Stromal cell of bone marrow (primary cell): ENCODE measurements at places on chromosomes 1 and 21.
A peak's percentile ranks its signal among the peaks of the same experiment; 100 is the strongest.

DNA sequence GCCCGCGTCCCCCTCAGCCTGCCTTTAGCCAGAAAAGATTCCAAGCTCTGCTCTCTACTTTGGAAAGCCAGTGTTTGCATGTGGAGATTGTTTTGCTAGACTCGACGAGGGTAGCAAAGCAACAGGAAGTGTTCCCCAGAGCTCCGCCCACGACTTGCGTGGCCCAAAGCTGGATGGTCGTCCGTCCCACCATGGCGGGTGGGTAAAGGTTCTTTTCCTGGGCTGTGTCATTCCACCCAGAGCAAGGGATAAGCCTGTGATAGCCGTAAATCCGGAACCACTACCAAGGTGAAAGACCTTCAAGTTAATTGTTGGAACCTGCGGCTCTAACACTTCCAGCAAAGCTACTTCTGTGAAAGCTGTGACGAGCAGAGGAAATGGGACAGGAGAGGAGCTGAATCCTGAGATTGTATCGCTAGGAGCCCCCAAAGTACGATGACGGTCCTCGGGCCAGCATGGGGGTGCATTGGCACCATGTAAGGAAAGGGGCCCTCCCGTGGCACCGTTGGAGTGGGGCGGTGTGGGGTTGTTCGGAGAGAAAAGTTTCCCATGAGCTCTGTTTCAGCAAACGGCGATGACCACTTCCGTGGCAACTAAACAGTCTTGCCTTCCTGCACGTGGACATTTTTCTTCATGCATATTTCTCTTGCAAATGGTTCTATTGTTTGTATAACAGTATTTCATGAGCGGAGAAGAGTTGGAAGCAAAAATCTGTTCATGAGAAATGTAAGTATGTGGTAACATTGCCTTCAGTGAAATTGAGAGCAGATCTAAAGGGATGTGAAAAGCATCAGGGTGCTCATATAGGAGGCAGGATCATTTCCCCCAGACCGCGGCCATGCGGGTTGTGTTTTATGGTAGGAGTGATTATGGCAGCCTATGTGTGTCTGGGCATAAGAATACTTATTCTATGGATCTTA, 8.4 kb downstream of the MX2 start:
- DNase-seq, result no peak

DNA sequence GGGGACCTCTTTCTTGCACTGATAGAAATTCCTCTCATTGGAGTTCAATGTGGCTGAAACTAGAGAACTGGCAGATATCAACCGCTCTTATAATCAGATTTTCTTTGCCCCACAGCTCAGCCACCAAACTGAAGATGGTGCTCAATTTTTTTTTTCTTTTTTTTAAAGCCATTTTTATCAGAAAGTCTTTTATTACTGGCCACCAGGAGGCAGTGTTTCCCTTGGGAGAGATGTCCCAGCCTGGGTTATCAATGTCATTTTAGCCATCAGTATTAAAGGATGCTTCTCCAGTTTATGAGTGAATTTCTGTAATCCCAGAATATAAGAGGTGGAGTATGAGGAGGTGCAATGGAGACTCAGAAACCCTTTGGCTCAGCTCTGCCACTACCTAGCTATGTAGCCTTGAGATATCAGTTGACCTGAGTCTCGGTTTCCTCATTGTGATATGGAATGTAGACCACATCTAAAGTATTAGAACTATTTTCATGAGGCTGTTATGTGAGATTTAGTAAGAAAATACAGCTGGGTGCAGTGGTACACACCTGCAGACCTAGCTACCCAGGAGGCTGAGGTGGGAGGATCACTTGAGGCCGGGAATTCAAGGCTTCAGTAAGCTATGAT, 27.6 kb downstream of the CD244 start:
- peak; percentile 11 for DNase-seq

DNA sequence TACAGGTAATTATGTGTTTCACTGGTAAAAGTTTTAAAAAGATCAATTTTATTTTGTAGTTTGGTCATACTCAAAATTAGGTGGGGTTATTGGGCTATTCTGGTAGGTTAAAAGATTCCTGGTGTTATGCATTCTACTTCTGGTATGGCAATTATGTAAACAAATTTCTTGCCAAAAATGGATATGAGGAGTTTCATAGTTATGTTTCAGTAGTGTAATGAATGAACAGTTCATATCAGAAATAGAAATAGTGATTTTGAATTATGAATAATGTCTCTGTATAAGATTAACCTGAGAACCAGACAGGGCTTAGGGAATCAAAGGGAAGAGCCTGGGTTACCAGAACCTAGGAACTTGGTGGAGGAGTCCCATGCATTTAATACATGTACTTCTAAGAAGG, 15.9 kb downstream of the ATF6 start:
- no peak for DNase-seq

DNA sequence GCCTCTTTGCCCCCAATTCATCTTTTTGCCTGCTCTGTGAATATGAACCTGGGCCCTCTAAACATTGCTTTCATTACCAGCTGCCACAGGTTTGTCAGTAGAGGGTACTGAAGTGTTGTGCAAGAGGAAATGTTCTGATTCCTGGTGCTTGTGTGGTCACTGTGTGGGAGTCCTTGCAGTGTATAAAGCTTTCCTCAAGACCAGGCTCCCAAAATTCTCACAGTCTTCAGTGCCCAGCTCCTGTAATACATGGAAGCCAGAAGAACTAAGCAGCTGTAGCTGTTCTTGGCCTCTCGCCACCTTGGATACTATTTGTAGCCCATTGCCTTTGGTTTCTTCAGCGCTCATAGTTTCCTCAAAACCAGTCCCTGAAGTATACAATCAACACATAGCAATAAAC, 1046.2 kb downstream of the BRINP3 start:
- DNase-seq, result no peak

DNA sequence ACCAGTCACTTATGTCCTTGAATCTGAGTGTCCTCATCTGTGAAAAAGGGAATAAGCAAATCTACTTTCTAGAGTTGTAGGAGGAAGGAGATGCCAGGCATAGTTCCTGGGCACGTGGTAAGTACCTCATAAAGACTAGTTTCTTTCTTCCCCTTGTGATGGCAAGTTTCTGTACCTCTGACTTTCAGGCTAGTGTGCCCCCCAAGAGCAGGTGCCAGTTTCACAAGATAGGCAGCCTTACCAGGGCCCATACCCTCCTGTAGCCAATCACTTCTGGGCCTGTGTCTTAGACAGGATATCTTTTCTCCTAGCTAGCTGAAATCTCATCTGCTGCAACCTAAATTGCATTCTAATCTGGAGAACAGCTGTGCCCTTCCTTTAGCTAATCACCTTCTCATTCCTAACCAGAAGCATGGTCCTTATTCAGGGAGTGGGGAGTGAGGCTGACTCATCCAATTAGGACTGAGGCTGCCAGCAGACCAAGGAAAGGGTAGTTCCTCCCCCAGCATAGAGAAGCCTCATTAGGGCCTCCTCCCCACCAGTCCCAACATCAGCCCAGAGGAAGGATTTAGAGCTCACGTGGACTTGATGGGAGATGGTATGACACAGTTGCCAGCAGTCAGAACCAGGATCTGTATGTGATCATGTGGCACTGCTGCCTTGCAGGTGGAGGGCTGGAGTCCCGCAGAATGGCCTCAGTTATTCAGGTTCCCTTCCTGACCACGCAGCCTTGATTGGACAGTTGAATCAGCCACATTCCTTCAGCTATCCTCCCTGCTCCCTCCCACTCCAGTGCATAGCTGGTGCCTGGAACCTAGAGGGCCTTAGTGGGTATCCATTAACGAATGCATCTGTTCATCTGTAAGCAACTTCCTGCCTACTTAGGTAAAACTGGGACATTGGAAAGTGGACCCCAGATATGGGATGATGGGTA, 7.9 kb downstream of the KLHDC8A start:
- DNase-seq, result no peak

- no peak for DNase-seq
Measured at GRCh38 chr1:5554784-5555183, 437.4 kb downstream of the NPHP4 start.

DNA sequence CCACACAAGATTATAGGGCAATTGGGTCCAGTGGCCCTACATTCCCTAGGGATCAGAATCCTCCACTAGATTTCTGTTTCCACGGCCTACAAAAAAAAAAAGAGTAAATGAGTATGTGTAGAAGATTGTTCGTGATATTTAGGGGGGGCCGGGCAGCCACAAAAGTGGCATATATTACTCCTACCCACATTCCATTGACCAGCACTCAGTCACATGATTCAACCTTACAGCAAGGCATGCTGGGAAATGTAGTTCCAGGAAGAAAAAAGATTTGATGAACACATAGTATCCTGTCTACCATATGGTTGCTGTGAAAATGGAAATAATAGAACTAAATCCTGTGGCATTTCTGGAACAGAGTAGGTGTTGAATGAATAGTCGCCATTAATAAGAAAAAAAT, 43.4 kb upstream of the GJB5 start:
- no peak for DNase-seq

DNA sequence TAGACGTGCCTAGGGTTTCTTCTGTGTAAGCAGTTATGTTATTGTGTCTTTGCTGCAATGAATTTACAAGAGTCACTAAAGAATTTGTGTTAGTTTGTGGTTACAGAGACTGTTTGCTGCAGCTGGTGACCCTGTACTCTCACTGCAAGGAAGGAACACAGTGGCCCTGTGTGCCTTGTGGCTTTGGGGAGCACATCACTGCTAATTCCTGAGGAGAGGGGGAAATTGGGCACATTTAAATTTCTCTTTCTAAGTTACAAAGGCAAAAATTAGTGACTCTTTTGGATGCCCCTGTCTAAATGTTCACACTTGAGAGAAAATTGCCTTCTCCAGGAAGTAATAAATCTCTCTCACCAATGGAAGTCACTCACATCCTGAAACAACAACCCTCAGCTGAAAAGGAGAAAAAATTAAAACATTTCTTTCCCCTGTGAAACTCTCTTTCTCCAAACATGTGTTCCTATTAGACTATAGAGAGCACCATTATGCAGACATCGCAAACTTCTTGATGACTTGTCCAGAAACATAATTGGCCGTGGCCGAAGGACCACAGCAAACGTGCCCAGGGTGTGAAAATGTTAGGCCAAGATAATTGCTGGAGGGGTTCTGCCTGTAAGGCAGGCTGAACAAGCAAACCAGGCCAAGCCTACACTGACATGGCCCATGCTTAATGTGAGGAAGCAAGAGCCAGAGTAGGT, 32.3 kb upstream of the SPAG17 start:
- DNase-seq, result no peak

GRCh38 chr1:166875734-166876539, at the start of gene TADA1:
Gene TADA1 (minus strand): TSS chr1:166876264. CDS start chr1:166876233, 31 bp downstream.
- peak; percentile 97 for DNase-seq

DNA sequence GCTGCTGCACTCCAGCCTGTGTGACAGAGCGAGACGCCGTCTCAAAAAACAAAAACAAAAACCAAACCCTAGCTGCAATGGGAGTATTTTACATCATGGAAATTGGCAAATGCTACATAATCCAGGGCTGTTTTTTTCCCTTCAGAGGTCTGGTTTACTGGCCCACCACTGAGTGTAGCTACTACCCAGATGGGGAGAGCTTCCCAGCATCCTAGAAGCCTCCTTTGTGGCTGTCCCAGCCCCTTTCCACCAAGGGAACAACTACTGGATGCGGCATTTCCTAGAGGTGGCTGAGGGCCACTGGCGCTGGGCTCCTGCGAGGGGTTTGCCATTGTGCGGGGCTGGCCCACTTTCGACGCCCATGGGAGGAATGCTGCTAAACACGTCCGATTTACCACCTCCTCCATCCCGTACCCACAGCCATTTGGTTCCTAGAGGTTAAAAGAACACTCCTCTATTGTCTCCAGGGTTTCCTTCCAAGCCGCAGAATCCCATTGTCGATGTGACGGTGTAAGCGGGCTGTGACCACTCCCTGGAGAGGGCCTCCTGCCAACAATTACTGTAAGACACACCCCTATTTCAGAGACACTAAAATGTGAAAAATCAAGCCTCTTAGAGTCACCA, 55.4 kb downstream of the RUNX3 start:
- DNase-seq, result no peak

- DNase-seq, result no peak
Measured at GRCh38 chr1:71339238-71339637, 258.4 kb upstream of the ZRANB2 start.

DNA sequence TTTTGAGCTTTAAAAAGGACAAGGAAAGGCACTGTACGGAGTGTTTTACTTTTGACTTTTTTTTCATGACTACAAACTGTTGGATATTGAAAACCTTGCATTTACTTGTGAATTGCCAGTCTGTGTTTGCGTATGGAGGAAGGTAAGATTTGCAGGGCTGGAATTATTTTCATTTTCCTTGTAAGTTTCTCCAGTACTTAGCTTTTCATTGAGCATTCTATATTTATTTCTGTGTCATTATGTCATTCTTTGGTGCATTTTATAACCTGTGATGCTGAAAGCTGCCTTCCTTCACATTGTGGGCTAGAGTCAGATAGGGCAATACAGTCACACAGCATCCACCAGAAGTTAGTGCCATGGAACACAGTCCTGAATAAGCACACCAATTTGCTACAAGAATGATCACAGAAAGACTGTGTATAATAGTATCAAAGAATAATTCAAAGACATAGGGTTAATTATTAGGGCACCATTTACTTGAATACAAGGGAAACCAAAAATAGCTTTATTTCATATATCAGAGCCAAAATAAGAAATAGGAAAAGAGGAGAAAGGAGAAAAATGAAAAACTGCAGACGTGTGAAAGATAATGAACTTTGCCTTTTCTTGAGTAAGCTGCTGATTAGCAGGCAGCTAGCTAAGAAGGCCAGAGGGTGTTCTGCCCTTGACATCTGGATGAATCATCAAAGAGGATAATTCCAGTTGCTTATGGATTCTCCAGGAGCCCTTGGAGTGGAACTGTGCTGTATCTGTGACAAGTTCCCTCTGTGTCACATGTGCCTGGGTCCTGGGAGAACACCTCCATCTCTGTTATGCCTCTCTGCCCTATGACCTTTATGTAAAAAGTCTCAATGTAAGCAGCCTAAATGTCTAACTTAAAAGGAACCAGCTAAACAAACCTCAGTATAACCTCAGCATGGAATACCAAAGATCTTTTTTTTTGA, 8.0 kb upstream of the FAM20B start:
- DNase-seq, result no peak

- no peak for DNase-seq
Measured at GRCh38 chr1:182185136-182185535, 123.6 kb upstream of the ZNF648 start.

DNA sequence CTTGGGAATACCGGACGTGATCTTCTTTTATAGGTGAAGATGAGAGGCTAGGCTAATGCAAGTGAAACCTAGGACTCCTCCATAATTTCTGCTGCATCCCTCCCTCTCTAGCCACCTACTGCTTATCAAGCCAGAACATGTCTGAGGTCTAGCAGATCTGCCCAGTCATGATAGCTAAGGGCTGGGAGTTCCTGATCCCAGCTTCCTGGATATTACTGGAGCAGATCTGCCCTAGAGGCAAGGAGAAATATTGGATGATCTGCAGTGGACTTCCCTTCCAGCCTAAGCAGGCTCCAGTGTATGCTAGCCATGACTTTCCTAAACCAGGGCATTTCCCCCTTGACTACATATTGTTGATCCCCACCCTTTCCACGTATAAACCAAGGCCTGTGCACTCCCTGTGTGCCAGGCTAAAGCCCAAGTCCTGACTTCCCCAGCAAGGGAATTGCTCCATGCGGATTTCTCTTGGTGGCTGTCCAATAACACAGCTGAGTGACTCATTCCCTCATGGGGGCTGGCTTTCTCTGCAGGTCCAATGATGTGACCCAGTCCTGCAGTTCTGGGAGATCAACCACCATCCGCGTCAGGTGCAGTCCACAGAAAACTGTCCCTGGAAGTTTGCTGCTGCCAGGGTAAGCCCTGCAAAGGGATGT, 15.5 kb upstream of the SARS1 start:
- peak; percentile 71 for DNase-seq

- no peak for DNase-seq
Measured at GRCh38 chr1:147611021-147611426, 59.3 kb downstream of the ACP6 start.

GRCh38 chr1:211986628-211987254, 48.6 kb downstream of the INTS7 start:
- DNase-seq, result peak; percentile 36
